Stimulated activated CD4-positive, alpha-beta T cell treated with anti-CD3 and anti-CD28 coated beads, Interleukin-1b, Interleukin-23, amount 100 ng/mL, for 4 hours (primary cell): ENCODE measurements at places on chromosomes 5 and 9.

DNA sequence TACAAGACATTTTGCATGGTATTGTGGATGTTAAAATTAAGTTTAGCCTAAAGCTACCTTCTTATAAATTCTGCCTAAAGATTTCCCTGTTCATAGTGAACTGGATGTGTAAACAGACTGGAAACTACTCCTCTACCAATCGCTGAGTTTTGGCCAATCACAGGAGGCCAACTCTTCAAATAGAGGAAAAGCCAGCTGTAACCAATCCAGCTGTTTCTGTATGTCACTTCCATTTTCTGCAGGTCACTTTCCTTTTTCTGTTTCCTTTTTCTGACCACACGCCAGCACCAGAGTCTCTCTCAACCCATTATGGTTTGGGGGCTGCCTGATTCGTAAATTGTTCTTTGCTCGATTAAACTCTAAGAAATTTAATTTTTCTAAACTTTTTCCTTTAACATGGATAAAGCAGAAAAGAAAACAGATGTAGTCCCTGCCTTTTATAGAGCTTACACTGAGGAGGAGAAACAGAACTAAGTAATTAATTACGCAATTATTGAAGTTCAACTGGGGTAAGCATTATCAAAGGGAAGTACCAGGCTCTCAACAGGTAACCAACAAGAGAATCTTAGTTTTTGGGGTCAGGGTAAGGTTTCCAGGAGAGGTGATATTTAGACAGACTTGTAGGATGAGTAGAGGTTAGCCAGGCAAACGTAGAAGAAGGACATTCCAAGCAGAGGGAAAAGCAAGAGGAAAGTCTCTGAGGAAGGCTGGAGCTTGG, 27.7 kb downstream of the RANBP3L start:
- DNase-seq, result no peak

DNA sequence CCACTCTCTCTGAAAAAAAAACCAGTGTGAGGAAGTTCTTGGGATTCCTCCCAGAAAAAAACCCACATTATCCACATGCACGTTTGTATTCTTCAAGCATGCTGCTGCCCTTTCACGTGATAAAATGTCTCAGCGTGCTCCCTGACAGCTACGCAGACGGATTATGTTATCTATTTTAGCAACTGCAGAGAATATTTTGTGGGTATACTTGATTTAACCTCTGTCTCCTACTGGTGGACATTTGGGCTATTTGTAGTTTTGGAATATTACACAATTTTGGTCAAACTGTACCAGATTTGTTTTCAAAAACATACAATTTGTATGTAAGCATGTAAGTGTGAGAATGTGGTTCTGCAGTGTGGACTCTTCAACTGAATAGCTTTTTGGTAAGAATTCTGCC, 10.7 kb downstream of the PRRC2B start:
- no peak for DNase-seq

DNA sequence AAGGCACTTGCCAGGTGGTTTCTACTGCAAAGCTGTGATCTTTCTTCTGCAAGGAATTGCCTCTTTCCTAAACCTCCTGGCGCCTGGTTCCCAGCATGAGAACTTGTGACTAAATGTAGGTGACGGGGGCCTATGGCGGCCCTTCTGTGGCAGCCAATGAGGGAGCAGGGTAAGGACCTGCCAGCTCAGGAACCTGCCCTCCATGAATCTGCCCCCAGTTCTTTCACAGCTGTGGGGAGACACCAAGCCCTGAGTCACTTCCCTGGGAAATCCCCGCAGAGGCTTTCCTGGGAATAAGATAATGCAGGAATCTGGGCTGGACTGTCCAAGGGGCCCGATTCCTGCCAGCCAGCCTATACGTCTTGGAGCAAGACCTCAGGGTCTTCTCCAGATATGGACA, 56.7 kb upstream of the CTNNA1 start:
- DNase-seq, result no peak

- no peak for DNase-seq
These were observed 285.2 kb upstream of the ITGA1 start for GRCh38 chr5:52502460-52502999.

- no peak for DNase-seq
These were observed 6.6 kb downstream of the IDNK start for GRCh38 chr9:83629433-83630104.

DNA sequence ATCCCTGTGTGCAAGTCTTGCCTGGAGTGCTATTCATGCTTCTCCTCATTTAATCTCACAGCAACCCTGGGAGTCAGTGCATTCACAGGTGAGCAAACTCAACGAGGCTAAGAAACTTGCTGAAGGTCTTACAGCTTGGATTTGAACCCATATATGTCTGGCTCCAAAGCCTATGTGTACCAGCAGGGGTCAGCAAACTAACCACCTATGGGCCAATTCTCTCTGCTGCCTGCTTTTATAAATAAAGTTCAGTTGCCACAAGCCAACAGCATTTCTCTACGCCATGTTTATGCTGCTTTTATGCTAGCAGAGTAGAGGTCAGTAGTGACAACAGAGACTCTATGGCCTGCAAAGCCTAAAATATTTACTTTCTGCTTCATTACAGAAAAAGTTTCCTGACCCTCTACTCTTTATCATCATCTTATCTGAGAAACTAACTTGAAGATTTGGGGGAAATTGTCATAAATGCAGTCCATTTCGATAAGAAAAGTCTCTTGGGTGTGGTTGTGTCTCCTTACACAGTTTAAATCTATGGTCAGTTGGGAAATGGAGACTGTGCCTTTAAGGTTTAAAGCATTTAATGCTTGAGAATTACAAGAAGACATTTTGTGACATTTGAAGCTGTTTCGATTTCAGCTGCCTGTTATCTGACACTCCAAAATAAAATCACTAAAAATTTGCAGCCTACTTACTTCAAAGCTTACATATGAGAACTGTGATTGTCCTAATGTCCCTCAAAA, 137.7 kb downstream of the PRELID2 start:
- DNase-seq, result no peak

DNA sequence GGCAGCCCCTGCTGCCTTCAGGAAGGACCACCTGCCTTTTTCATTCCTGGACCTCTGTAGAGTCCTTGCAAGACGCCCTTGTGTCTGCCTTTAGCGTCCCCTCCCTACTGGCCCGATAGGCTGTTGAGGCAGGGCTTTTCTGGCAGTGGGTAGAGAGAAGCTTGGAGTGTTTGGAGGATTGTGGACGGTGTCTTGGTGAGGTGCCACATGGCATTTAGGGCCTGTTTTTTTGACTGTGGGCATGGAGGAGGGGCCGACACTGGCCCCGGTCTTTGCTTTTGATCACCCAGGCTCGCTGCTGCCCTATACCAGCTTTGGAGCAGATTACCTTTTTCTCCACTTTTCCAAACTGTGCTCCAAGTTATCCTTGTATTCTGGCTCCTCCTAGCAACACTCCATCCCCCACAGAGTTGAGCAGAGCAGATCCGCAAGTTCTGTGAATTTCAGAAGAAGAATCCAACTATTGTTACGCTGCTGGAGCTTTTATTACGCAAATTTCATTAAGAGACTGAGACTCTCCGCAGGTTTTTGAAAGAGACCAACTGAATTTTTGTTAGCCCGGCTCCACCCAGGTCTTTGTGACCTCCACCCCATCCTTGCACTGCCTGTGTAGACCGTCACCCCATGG, 34.8 kb upstream of the PRDM12 start:
- DNase-seq, result no peak

- DNase-seq, result no peak
These were observed 62.5 kb upstream of the PLPP1 start for GRCh38 chr5:55597014-55597981.

GRCh38 chr5:134539732-134540131, 14.3 kb downstream of the JADE2 start:
- no peak for DNase-seq

- DNase-seq, result no peak
These were observed 270.7 kb upstream of the WWC1 start for GRCh38 chr5:168020542-168021294.

DNA sequence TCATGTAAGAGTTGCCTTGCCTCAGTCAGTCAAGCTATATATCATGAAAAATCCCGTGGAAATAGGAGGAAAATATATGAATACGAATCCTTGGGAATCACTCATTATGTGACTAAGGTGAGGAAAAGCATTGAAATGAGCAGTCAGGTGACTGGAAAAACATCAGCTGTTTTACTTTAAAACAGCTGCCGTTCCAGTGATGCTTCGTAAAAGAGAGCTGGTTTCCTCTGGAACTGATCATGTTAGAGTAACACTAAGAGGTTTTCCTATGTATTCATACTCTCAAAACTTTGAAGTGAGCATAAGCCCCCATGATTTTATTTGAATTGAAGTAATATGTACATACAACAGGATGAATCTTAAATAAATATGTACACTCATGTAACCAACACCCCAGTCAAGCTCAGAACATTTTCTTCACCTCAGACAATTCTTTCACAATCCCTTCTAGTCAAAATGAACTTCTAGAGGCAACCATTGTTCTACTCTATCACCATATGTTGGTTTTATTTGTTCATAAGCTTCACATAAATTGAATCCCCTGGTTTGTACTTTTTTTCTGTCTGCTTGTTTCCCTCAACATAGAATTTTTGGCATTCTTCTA, 107.7 kb downstream of the SLC25A46 start:
- no peak for DNase-seq

- no peak for DNase-seq
These were observed 6.4 kb upstream of the ABLIM3 start for GRCh38 chr5:149134778-149135500.

GRCh38 chr5:36802187-36802586, 74.4 kb upstream of the NIPBL start:
- no peak for DNase-seq

GRCh38 chr5:59296317-59297264, 596.9 kb downstream of the PDE4D start:
- DNase-seq, result no peak

DNA sequence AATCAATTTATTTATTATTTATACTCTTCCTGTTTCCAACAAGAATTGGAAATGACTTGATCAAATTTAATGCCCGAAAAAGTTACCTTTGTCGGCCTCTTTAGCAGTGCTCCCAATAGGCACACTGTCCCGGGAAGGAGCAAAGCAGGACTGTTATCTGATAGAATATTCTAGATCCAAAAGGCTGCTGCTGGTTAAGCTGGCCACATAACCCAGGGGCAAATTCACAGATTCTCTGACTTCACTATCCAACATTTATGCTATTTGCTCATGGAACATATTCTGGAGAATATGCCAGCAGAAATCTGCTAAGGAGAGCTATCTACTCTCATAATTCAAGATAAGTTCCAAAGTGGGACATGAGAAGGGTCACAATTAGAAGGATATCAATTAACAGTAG, 100.2 kb upstream of the DMAC1 start:
- no peak for DNase-seq
